ENCODE measurements at places on chromosomes 12 and 14.

GRCh38 chr12:27988594-27989233 lies 16.2 kb upstream of the PTHLH start:
- no peak for DNase-seq

GRCh38 chr14:61894452-61895077 lies 132.3 kb downstream of the SNAPC1 start:
- DNase-seq = peak; percentile 99

- DNase-seq = peak; percentile 0
Observed at GRCh38 chr12:79174626-79175025, 310.1 kb downstream of the SYT1 start.

DNA sequence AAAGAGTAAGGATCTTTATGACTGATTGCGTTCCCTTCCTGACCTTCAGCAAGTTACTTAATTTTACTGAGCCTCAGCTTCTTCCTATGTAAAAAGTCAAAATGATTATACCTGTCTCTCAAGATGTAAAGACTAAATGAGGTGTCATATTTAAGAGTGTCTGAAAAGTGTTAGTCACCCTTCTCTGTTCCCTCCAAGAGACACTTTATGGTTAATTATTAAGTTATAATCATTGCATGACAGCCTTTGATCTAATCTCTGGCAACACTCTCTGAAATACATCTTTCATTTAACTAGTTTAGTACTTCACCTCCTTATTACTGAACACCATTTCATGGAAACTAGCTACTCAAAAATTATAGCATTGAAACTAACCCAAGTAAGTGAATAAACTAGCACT lies 54.8 kb downstream of the BMAL2 start:
- no peak for DNase-seq

DNA sequence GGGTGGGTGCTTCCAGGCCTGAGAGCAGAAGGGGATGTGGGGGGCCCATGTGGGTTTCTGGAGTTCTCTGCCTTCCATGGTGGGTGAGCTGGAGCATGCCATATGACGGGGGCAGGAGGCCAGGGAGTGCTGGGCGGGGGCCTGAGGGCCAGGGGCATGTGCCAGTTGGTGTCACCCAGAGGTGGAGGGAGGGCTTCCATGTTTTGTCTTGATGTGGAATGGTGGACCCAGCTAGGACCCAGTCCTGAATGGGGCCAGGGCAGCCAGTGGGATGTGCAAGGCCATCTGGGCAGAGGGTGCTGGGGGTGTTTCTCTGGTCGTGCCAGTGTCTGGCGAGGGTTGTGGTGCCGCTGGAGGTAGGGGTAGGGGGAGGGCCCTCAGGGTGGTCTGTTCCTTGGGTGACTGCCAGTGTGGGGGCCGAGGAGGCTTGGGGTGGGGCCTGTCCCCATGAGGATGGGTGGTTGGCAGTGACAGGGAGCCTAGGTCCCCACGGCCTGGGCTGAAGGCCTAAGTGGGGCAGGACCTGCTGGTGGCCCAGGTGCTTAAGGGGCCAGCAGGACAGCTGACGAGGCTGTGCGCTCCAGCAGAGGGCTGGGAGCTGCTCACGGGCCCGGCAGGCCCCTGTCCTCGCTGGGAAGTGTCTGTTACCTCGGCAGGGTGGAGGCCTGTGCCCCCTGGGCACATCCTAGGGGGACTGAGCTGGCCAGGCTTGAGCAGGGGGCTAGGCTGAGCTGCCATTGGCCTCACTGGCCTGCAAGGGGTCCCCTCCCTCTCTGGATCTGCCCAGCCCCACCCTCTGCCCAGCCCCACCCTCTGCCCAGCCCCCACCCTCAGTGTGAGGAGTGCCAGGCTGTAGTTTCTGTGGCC lies 26.8 kb downstream of the CEP170B start:
- DNase-seq = no peak

- DNase-seq = no peak
Observed at GRCh38 chr14:72745546-72745945, 148.4 kb downstream of the DPF3 start.

DNA sequence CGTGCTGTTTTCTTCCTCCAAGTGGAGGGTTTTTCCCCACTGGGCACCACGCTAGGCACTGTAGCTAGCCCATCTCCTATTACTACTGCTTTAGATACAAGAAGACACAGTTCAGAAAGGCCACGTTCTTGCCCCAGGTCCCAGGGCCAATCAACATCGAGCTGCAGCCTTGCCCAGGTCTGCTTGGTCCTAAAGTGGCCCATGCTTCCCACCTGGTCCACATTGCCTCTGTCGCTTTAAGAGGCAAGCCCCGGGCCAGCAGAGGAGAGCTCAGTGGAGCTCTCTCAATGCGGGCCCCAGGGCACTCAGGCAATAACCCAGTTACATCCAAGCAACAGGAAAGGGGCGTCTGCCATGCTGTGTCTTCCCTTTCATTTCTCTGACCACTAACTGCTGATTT lies 148.1 kb downstream of the CALM1 start:
- DNase-seq = no peak

- DNase-seq = no peak
Observed at GRCh38 chr12:55974308-55974730, 441 bp downstream of the RAB5B start.

- no peak for DNase-seq
Observed at GRCh38 chr12:101713059-101713682, 15.7 kb downstream of the CHPT1 start.

DNA sequence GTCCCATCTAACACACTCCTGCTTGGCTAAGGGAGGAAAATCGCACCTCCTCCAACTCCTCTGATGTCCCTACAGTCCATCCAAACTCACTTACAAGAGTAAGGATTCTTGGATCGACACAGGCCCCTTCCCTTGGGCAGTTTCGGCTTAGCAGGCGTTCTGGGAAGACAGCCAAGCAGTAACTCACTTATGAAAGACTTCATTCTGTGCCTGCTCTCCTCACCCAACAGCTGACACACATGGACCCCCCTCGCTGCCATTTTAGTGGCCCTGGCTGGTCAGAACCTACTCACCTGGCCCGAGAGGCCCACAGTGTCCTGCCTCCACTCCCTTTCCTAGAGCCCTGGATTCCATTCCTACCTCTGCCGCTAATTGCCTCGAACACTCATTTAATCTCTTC lies 52.3 kb upstream of the BCL2L14 start:
- no peak for DNase-seq

GRCh38 chr14:101196051-101196712 lies 292.7 kb upstream of the RTL1 start:
- DNase-seq = no peak

- DNase-seq = no peak
Observed at GRCh38 chr14:78346747-78347146, 176.6 kb downstream of the NRXN3 start.

DNA sequence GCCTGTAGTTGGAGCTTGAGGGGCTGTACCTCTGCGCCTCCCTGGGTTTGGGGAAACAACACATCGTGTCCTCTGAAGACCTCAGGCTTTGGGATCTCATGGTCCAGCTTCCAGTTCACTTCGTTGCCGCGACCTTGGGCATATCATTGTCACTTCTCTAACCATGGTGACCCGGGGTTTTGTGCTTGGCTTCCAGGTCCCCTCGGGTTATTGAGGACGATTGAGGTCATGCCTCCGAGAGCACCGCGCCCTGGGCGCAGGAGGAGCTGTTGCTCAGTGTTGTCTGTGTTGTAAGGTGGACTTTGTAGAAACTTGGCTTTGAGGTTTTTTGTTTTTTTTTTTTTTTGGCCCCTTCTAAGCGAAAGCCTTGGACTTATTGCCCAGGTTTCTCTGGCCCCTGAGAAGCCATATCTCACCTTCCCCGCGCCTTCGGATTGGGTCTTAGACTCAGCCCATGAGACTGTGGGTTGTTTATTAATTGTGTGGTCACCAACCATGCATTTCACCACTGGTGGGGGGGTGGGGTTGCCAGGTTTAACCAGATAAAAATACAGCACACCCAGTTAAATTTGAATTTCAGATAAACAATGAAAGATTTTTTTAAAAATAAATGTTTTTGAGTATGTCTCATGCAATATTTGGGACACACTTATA lies 2.6 kb downstream of the BCL7A start:
- DNase-seq = no peak

DNA sequence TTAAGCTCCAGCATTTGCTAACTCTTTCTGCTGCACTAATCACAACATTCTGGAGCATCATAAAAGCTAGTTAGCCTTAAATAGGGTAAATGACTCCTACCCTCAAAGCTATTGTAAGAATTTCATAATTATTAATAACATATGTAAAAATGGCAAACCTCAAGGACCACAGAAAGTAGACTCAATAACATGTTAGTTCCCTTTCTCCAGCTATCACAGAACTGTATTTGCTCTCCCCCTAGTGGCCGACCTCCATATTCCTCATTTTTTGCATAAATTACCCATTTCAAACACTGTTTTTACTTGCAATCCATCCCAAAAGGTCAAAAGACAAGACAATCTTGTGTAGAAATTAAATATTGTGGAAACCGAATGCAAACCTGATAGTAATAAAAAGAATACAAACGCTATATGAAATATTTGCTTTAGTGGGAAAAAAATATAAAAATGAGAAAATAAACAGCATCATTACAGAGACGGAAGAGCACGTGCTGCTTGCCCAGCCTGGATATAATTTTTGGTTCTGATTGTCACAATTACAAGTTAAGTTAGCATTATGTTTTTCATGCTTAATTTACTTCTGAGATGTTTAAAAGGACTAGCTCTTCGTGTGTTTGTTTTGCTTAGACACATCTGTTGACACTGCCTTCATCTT lies 97.9 kb downstream of the RERGL start:
- peak; percentile 49 for DNase-seq

- DNase-seq = no peak
Observed at GRCh38 chr14:66398437-66398836, 87.7 kb upstream of the CCDC196 start.

GRCh38 chr14:101022121-101022520 lies 118.6 kb upstream of the RTL1 start:
- DNase-seq = no peak

DNA sequence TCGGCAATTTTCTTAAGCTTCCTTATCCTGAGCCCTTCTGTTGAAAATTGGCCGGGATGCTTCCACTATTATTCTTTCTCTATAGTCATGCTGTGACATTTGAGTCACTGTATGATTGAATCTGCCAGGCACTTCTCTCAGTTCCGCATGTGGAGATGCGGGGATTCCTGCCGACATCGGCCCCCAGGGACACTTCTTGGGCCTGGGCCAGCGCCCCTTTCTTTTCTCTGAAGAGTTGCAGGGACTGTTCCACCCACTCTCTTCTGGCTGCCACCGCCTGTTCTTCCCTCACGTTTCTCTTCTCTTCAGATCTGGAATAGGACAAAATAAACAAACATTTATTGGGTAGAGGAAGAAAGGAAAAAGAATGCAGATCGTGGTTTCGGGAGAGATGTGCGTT lies 310.1 kb downstream of the ETNK1 start:
- DNase-seq = no peak

DNA sequence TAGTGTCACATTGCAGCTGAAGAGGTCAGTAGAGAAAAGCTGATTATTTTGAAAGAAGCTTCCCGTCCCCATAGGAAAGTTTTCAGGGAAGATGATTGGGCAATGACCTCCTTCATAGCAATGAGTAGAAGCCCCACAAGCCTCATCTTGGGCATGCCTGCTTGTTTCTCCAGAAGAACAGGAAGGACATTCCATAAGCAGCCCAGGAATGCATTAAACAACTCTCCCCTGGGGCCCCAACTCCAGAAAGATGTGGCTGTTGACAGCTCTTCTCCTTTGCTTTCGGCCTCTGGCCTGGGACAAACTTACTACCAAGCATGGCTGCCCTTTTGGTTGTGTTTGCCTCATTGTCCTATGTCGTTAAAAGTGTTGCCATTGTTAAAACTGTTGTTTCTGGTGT lies 5.7 kb upstream of the VDR start:
- DNase-seq = no peak

DNA sequence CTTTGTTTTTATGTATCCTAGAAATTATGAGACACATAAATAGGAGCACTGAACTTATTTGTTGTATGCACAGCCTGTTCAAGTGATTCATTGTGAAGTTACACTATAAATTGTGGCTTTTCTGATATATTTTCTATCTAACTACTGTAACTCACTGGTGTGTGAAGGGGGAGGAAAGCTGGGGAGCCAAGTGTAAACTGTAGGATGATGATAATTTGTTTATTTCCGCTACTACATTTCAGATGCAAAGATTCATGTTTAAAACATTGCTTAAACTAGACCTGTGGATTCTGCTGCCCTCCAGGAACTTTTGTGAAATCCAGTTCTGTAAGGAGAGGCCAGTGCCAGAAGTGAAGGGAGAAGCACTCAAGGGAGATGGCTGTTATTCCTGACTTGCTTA lies 3.3 kb downstream of the TMTC2 start:
- DNase-seq = no peak

- no peak for DNase-seq
Observed at GRCh38 chr12:132282950-132283771, 46.2 kb downstream of the GALNT9 start.

- DNase-seq = peak; percentile 50
Observed at GRCh38 chr14:53055003-53055402, 98.1 kb downstream of the DDHD1 start.

DNA sequence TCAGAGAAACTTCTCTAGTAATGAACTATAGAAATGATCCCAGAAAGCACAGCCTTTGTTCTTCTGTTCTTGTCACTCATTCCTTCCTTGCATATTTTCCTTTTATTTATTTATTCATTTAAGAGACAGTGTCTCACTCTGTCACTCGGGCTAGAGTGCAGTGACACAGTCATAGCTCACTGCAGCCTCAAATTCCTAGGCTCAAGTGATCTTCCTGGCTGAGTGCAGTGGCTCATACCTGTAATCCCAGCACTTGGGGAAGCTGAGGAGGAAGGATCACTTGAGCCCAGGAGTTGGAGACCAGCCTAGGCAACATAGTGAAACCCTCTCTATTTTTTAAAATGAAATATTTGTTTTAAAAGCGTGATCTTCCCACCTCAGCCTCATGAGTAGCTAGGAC lies 11.5 kb downstream of the TECPR2 start:
- no peak for DNase-seq

DNA sequence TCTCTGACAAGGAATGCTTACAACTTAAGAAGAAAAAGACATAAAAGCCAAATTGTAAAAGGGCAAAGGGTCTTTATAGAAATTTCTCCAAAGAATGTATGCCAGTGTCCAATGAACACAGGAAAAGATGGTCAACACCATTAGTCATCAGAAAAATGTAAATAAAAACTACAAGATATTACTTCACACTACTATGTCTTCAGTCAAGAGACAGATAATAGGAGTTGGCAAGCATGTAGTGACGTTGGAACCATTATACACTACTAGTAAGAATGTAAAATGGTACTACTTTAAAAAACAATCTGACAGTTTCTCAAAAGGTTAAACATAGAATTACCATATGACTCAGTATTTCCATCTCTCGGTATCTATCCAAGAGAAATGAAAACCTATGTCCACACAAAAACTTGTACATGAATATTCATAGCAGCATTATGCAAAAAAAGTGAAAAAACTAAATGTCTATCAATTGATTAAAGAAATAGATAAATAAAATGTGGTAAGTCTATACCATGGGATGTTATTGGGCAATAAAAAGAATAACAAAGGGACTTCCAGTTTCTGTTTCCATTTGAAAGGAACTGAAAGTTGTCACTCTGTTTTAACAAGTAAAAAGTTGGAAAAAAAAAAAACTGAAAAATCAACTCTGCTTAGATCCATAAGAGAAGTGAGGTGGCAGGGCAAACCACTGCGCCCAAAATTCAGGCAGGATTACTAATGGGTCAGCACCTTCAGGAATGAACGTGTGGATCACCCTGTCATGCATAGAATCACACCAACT lies 69.8 kb downstream of the ALG10B start:
- DNase-seq = no peak

GRCh38 chr12:70823182-70823976 lies 97.2 kb downstream of the PTPRR start:
- DNase-seq = no peak

GRCh38 chr14:68084256-68084655 lies 264.7 kb downstream of the RAD51B start:
- DNase-seq = peak; percentile 26

- no peak for DNase-seq
Observed at GRCh38 chr14:51251486-51251885, 11.4 kb downstream of the TMX1 start.

All from NCI-H1694 treated with DMSO at 0.1 percent for 48 hours (cell line).